Activated CD4-positive, CD25-positive, alpha-beta regulatory T cell (primary cell): ENCODE measurements at places on chromosomes 16 and 17.

- DNase-seq: no peak
These were observed 99.7 kb upstream of the METRNL start for GRCh38 chr17:82979718-82980117.

GRCh38 chr16:68088130-68088972 lies 3.2 kb downstream of the NFATC3 start:
- DNase-seq: no peak

- no peak for DNase-seq
These were observed 15.2 kb downstream of the ST6GALNAC2 start for GRCh38 chr17:76570457-76570856.

DNA sequence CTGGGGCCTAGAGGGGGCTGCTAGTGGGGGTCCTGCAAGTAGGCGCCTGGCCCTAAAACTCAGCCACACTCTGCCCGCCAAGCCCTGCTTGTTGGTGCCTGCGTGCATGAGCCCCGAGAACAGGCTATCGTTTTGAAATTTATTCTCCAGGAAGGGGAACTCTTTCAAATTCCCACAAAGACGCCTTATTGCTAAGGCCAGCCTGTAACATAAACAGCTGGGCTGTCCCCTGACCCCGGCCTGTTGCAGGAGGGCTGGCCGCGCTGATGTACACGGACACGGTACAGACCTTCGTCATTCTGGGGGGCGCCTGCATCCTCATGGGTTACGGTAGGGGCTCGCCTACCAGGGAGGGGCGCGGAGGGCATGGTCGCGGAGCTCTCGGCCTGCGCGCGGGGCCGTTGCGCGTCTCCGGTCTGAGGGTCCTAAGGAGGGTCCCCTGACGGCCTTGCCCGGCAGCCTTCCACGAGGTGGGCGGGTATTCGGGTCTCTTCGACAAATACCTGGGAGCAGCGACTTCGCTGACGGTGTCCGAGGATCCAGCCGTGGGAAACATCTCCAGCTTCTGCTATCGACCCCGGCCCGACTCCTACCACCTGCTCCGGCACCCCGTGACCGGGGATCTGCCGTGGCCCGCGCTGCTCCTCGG lies 4.3 kb downstream of the SLC5A2 start:
- no peak for DNase-seq

GRCh38 chr16:83713597-83713996 lies 94.2 kb upstream of the HSBP1 start:
- no peak for DNase-seq
